ENCODE measurements at places on chromosomes 4 and X.

- peak; percentile 44 for DNase-seq
Measured at GRCh38 chrX:133414406-133415275, 648 bp downstream of the GPC4 start.

DNA sequence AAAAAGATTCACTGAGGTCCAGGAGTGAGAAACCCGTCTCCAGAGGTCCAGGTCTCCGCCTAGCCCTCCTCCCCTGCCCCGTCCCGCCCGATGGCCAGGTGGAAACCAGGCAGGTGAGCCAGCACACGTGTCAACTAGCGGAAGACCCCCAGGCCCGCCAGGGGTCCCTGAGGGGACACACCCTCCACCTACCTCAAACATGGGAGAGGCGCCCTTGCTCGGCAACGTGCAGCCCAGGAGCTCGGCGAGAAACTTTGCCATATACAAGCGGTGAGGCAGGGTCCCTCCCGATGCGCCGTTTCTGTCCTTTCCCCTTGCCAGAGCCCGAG is 330.0 kb downstream of the HNRNPD start:
- no peak for DNase-seq

GRCh38 chr4:172369471-172369959 is 556.3 kb downstream of the GALNTL6 start:
- DNase-seq = no peak

- peak; percentile 66 for DNase-seq
Measured at GRCh38 chrX:48958635-48959094, 1.3 kb upstream of the OTUD5 start.

DNA sequence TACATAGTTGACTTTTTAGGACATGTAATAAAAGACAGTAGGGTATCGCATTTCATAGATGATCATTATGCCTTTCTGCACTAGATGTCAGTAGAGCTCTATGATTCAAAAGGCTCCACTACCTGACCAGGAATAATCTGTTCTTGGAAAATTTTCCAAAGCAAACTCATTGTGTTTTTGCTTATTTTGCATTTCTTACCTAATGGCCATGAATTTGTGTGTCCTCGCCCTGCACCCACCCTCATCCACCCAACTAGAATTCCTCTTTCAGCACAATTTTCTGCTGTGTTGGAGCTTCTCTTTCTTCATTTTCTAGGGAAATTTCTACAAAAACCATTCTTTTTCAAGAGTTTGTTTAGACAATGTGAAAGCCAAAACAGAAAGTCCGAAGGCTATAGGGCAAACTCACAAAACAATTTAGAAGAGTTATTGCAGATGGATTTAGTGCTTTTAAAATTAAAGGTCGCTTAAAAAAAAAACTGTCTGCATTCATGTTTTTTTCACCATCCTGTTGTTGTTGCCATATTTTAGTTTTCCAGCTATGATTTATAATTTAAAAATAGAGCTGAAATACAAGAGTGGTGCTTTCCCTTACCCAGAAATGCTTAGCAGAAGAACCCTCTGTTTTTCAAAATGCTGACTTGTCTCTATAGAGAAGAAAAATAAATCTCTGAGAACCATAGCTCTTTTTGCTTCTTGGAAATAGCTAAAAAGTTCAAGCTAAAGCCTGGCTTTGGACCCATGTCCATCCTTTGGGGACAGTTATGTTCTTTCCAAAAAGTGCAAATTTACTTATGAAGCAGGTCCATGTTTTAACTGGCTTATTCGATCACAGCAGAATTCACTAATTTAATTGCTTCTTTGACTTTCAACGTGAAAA is 183.7 kb downstream of the SPATA18 start:
- DNase-seq = no peak

DNA sequence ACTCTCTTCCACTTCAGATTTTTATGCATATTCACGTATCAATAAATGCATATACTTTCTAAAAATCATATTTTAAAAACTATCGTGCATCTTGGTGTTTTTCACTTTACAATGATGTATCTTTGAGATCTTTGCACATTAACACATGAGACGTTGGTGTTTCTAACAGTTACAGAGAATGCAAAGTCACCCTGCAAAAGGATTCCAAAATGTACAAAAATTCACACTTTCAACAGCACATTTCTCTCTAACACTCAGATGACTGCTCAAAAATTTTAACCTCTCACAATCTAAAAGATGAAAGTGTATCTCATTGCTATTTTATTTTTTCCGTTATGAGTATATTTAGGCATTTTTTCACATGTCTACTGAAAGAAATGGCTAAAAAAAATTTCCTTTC is 38.9 kb downstream of the ELOVL6 start:
- no peak for DNase-seq

- DNase-seq = no peak
Measured at GRCh38 chr4:150255610-150256224, 177.5 kb downstream of the DCLK2 start.

- peak; percentile 34 for DNase-seq
Measured at GRCh38 chr4:8740666-8741395, 130.8 kb downstream of the HMX1 start.

- DNase-seq = no peak
Measured at GRCh38 chr4:52019936-52020657, at the start of gene LRRC66. Gene LRRC66 (minus strand): TSS chr4:52020363. CDS start chr4:52017613, 2,750 bp downstream.

GRCh38 chr4:56976837-56977320 is 527 bp downstream of the NOA1 start:
- no peak for DNase-seq

GRCh38 chr4:93394545-93395081 is 433.9 kb upstream of the ATOH1 start:
- no peak for DNase-seq

- no peak for DNase-seq
Measured at GRCh38 chr4:182697094-182697493, 220.1 kb downstream of the DCTD start.

DNA sequence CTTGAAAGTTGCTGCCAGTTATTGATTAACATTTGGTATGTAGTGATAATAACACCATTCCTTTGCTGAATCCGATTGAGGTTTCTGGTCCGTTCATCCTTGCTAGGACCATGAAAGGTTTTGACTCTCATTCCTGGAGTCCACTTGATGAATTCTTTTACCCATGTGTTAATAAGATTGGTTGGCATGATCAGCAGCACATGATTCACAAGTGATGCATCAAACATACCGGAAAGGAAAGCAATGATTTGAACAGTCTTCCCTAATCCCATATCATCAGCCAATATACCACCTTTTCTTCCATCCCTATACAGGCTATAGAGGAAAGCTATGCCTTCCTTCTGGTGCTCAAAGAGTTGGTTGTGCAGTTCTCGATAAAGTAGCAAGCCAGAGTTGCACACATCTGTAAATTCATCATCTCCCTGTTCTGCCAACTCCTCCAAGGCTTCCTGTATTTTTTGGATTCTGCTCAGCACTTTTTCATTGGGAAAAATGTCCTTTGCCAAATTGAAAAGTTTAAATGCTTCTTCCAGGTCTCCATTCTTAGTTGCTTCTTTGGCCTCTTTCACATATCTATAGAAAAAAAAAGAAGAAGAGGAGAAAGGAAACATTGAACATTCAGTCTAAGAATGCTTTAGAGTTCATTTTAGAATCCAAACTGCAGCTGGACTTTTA is 26.7 kb downstream of the PIN4 start:
- DNase-seq = no peak

DNA sequence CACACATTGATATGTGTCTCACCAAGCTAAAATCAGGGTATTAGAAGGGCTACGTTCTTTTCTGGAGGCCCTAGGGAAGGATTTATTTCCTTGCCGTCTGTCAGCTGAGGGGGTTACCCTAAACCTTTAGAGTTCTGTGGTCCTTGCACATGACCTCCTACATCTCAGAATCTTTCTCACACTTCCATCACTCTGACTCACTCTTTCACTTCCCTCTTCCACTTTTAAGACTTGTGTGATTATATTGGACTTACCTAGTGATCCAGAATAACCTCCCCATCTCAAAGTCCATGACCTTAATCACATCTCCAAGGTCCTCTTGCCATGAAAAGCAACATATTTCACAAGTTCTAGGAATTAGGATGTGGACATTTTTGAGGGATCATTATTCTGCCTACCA is 53.6 kb upstream of the FUNDC1 start:
- DNase-seq = no peak

DNA sequence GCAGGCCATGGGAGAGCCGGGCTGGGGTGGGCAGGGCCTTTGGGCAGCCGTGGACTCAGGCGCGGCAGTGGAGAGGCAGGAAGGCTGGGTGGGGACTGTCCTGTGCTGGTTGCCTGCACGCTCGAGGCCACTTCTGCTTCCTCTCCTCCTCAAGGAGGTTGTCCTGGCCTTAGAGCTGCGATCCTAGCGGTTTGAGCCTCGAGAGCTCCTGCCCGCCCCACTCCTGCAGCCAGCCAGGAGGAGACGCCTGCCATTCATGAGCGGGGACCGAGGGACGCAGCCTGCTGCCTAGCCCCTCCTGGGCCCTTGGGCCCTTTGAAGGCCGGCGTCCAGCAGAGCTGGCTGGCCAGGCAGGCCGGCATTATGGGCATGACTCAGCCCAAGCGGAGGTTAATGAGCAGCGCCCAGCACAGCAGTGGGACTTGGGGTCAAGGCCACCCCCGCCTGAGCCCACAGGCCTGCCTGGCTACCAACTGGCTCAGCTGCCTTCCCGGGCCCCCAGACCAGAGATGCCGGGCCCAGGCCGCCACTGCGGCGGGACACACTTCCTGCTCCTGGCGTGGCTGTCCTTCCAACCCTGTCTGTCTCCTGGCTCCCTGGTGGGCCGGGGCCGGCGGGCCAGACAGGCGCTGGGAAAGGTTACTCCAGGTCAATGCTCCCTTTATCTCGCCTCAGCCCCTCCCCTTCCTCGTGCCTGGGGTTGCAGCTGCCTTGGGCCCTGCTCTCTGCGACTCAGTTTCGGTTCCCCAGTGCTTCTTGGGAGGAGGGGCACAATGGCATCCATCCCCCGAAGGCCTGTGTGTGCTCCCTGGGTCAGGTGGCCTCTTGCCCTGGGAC is 1.8 kb downstream of the ABCD1 start:
- no peak for DNase-seq

GRCh38 chr4:121765368-121765705 is 373 bp upstream of the SMIM43 start:
- no peak for DNase-seq

DNA sequence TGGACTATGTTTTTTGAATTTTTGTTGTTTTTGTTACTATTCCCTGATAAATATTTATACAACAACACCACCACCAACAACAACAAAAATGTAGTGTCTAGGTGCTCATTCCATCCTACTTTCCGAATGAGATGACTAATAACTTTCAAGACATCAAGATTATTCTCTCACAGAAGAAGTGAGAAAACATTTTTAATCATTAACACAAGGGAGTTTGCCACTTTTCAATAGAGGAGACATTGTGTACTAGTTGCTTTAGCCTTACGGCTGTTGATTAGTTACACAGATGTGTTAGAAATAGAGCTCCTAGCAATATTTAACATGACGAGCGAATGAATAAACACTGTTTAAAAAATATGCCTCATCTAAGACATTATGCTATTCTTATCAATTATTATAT is 898.8 kb downstream of the C4orf33 start:
- no peak for DNase-seq

GRCh38 chrX:107825698-107826237 is at the start of gene MID2:
Gene MID2 (plus strand): TSS chrX:107825866. CDS start chrX:107826427, 561 bp downstream.
- DNase-seq = peak; percentile 61

DNA sequence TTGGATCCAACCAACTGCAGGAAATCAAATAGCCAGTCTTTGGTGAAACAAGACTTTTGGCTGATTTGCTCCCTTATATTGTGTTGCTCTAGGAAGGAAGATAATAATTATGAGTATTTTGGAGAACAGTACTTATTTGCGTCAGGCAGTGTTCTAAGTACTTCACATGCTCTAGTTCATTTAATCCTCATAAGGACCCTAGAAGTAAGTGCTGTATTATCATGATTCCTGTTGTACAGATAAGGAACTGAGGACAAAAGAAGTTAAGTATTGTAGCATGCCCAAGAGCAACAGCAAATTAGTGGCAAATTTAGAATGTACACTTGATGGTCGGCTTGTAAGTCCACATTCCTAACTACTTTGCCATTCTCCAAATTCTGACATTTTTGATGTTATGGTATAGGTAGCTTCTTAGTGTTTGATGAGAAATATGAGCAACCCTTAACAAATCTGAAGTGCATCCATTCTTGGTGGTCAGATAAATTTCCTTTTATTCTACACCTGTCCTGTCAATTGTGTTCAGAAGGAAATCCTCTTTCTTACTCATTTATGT is 72.0 kb downstream of the SPRY1 start:
- DNase-seq = no peak

GRCh38 chr4:128782076-128782715 is 27.3 kb upstream of the JADE1 start:
- no peak for DNase-seq

- DNase-seq = no peak
Measured at GRCh38 chrX:55210931-55211677, 9.0 kb upstream of the PAGE5 start.

GRCh38 chr4:15891312-15891711 is 47.2 kb downstream of the FGFBP1 start:
- no peak for DNase-seq

DNA sequence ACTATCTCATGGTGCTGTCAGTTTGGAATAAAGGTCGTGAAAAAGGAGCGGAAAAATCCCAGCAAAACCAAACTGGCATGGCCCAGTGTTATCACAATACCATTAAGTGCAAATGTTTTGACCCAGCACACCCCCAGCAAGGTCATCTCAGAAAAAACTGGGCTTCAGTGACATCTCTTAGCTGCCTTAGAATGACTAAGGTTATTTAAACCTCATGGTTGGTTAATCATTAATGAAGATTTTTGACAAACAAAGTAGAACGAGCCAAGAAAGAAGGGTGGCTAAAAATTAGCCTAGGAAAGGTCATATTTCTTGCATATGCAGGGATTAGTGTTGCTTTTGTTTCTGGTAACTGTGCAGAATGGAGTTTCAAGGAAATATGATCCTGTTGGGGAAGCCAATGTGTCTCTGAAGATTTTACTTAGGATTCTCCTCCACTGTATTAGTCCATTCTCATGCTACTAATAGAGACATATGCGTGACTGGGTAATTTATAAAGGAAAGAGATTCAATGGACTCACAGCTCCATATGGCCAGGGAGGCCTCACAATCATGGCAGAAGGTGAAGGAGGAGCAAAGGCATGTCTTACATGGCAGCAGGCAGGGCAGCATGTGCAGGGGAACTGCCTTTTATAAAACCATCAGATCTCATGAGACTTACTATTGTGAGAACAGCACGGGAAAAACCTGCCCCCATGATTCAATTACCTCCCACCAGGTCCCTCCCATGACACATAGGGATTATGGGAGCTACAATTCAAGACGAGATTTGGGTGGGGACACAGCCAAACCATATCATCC is 83.5 kb downstream of the CHRNA9 start:
- DNase-seq = no peak

DNA sequence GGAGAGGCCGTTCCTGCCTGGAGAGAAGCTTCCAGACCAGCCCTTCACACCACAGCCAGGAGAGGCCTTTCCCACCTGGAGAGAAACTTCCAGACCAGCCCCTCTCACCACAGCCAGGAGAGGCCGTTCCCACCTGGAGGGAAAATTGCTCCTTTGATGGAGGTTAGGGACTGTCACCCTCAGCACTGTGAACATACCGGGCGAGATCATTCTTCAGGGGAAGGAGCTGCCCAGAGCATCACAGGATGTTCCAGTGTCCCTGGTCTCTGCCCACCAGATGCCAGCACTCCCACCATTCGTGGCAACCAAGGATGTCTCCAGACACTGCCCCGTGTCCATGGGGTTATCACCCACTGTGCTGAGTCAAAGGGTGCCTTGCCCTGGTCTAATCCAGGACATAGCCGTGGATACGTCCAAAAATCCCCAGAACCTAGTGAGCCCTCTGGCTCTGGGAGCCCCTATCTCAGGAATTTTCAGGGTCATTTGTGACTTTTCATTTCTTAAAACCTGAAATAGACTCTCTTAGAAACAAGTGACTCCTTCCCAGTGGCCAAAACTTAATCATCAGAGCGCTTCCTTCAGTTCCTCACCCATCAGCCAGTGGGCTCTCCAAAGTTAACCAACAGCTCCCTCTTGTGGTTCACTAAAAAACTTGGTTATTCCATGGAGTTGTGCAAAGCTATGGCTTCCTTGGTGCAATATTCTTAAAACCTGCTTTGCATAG is 80.2 kb downstream of the CRMP1 start:
- peak; percentile 38 for DNase-seq
